ENCODE measurements at places on chromosomes 4 and X.

DNA sequence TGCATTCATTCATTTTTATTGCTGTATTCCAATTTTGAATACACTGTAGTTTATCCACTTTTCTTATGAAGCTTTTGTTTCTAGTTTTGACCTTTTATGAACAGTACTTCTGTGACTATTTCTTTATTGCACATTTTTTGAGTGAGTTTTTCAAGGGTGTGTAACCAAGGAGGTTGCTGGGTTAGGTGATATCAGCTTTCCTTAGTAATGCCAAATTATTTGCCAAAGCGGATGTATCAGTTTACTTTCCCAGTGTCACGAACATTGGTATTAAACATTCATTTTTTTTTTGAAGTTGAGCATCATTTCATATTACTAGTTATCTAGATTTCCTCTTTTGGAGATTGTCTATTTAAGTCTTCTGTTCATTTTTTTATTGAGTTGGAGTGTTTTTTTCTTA, 32.9 kb downstream of the STIM2 start:
- DNase-seq = no peak

DNA sequence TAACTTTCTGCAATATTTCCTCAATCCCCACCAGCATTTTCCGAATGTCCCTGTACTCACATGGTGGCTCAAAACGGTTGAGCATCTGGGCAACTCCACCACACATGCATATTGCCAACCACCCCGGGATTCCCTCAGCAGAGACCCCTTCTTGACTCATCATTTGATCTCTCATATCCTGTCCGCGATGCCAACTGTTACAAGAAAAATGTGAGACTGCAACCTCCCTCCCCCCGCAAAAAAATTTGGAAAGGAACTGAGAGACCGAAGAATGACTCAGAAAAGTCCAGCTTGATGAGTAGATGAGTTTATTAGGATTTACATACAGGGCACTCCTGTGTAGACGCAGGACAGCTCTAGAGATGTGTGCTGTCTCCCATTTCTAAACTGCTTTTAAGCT, 561.4 kb downstream of the ZIC3 start:
- no peak for DNase-seq

DNA sequence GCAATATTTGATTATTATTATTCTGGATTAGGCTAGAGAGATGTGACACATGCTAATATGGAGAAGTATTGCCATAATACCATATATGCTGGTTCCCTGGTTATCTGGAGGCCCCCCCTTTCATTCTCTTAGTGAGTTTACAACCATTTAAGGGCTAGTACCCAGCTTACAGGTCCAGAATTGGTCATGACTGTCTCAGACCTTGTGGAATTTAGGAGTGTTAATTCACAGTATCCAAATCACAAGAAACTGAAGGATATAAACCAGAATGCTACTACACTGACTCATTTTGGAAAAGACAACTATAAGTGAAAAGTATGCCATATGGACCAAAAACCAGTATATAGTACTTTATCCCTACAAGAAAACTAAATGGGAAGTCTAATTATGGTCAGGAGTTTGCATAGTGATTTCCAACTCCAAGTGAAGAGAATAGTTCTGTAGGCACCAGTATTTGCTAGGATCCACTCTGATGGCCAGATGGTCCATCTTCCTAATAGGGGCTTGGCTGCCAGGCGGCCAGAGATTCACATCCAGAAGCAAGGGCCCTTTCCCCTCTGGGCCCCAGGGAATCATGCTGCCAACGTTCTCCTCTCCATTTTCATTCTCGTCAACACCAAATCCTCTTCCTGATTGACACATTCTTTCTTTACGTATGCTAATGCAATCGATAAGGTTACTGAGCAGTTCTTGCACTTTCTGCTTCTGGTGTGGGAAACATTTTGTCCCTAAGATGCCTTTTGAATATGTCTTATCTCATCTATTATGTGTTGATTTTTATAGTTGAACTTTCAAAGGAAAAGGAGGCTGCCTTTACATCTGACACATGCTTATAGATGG, 123.6 kb downstream of the SHROOM3 start:
- DNase-seq = no peak

DNA sequence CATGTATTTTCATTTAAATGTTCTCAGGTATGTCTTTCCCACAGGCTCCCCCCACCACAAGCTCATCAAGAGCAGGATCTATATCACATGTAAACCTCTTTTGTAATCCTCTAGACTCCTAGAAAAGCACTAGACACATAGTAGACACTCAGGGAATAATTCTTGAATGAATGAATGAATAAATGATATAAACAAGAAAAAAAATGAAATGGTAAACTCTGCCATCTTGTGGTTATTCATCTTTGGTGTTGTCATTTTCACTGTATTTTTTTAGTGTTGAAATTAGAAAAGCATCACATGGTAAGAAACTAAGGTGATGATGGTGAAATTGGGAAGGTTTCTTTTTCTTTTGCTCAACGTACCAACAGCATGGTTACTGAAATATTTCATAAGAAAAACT, 34.2 kb upstream of the C1GALT1C1 start:
- DNase-seq = peak; percentile 55

DNA sequence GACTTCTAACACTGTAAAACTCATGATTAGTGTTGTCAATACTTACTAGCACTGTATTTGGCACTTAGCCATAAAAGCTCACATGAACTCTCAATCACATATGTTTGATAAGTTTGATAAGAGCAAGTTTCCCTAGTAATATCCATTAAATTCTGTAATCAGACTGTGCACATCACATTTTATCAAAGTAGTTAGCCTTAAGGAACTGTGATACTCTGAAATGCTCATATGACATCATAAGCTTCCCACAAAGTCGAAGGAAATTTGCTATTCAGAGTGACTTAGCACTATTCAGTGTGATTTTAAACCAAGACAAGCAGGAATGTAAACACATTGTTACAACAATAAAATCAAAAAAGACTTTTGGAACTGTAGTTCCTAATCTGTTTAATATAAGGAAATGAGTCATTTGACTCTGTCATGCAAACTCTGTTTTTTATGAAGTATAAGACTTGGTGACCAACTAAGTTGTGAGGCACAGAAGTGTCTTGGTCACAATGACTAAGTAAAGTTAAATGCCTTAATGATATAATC, 6.7 kb downstream of the SLC7A11 start:
- no peak for DNase-seq

DNA sequence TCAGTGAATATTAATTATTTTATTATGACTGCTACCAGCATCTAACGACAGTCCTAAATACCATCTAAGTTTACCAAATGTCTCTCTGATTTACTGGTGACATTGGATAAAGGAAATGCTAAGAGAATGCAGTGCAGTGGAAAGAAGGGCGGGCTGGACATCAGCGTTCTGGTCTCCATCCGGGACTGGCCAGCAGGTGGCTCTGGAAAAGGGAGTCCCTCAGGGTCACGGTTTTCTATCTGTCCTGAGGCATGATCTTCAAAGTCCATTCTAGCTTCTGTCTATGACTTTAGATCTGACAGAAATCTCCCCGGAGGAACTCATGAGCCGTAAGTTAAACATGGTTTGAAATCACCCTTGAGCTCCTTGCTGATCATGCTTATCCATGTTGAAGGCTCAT, 3.3 kb downstream of the TRIM2 start:
- no peak for DNase-seq

GRCh38 chrX:108811891-108812290, 75.5 kb upstream of the IRS4 start:
- DNase-seq = no peak

- DNase-seq = no peak
Observed at GRCh38 chr4:158129694-158130093, 43.1 kb downstream of the GASK1B start.

- DNase-seq = no peak
Observed at GRCh38 chr4:80592950-80593349, 257.4 kb downstream of the CFAP299 start.

- DNase-seq = no peak
Observed at GRCh38 chr4:96103086-96103485, 263.2 kb downstream of the PDHA2 start.

DNA sequence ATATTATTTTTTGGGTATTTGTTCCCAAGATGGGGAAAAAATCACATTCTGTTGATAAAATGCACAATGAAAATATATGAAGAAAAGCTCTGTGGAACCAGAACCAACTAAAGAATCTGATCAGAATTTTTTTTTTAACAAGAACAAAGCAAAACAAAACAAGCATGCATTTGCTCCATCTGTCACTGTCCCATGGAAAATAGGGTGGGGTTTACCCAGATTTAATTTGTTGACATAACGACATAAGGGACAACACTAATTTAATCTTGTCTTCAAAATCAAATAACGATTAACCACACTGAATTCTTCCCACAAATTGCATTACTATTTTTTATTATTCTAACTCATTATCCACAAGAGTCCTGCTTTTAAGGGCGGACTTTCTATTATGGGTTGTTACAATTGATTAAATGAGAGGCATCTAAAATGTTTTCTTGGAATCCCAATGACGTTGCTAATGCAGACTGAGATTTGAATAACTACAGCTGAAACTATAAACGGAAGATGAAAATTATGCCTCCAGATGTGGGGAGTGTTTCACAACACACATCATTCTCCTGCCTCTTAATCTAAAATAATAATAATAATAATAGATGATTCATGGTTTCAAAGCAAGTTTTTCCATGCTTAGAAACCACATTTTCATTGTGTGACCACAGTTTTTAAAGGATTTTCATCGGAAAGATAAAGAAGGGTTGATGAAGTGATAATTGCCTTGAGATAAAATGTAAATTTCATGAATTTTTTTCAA, 307.0 kb upstream of the CPEB2 start:
- no peak for DNase-seq

DNA sequence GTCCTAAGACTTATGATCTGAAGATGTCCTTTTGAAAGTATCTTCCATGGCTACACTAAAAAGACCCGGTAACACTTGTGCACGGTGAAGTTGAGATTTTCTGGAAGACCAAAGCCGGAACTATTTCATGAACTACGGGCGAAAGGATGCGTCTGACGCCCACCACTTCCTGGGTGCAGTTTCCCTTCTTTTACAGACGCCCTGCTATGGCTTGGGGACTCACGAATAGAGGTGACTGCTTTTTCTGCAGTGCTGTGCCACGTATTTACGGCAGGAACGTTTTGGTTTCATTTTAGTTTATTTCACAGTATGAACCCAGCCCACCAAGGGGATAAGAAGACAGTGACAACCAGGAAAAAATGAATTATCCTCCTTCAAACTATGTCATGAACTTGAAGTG, 180.4 kb downstream of the AFAP1 start:
- no peak for DNase-seq

DNA sequence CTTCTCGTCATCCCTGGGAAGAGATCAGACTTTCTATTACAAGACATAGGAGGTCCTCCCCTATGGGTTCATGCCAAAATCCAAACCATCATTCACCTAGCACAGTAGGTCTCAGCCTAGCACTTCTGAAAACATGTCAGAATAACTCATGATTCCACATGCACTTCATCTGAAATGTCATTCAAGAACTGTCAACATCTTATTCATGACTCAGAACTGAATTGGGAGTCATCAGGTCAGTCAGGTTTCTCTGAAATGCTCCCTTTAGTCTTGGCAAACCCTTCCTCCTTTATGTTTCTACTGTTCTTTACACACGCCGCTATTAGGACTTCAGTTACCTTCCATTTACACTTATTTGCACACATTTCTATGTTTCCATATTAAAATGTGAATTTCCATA, 67.2 kb downstream of the ANTXR2 start:
- DNase-seq = no peak

DNA sequence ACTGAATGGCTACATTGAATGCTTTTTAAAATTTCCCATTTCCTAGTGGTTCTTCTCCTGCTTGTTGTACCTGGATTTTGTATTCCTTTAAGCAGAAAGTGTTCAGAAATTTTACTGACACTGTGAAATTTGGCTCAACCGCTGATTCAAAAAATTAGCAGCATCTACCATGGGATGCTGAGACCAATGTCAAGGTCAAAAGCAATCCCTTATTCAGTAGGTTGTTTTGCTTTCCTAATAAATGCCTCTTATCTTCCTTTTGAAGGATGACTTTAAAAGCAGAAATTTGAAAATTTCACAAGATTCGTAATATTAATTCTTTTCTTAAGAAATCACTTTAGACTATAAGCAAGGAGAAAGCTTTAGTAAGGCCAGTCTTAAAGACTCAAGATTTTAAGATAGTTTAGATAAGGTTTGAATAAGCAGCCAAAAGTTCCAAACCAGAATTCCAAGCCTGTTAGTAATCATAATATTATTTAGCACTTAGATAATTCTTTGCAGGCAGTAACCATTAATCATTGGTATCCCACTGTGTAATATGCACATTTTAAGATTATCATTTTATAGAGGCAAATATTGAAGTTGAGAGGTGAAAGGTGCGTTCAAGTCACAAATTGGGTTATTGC, 508.8 kb downstream of the ANKRD50 start:
- DNase-seq = no peak

DNA sequence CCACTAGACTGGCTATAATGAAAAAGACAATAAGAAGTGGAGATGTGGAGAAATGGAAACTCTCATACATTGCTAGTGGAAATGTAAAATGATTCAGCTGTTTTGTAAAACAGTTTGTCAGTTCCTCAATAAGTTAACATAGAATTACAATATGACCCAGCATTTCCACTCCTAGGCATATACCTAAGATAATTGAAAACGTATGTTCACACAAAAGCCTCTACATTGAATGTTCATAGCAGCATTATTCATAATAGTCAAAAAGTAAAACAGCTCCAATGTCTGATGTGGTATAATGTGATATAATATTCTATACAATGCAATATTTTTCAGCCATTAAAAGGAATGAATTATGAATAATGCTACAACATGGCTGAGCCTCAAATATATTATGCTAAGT, 10.2 kb downstream of the EDA start:
- DNase-seq = no peak

GRCh38 chr4:184112006-184112550, 105.6 kb downstream of the ENPP6 start:
- DNase-seq = no peak

DNA sequence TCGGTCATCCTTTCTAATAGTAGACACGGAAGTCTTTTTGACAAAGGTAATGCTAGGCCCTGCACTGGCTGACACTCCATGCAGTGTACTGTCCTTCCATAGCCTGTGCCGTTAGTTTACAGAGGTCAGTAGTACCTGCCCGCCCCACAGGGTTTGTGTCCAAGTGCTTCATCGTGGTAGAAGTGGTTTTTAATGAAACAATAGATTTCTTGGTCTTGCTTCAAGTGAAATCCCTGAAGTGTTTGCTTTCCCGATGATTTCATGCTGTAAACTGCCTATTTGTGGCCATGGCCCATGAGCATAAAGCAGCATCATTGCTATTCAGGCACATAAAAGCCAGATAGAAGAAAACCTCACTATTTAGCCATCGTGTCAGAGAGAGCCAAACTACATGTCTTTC, 139.3 kb downstream of the GPR143 start:
- DNase-seq = no peak

DNA sequence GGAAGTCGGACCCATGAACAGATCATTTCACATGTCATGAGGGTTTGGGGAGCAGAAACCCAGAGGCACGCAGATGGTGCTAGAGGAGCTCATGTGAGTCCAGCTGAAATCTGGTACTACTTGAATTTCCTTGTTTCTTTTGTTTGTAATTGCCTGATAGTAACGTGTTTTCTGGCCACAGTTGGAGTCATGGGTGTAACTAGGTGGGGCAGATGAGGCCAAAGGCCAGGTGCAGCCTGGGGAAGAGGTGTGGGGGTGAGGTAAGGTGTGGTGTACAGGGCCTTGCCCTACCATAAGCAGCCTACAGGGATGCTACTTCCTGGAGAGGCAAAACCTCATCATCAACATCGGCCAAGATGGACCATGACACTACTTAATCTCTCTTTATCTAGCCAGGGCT, 271.4 kb downstream of the PTTG2 start:
- no peak for DNase-seq
